GM04503 (cell line): ENCODE measurements at places on chromosomes 13 and 19.

DNA sequence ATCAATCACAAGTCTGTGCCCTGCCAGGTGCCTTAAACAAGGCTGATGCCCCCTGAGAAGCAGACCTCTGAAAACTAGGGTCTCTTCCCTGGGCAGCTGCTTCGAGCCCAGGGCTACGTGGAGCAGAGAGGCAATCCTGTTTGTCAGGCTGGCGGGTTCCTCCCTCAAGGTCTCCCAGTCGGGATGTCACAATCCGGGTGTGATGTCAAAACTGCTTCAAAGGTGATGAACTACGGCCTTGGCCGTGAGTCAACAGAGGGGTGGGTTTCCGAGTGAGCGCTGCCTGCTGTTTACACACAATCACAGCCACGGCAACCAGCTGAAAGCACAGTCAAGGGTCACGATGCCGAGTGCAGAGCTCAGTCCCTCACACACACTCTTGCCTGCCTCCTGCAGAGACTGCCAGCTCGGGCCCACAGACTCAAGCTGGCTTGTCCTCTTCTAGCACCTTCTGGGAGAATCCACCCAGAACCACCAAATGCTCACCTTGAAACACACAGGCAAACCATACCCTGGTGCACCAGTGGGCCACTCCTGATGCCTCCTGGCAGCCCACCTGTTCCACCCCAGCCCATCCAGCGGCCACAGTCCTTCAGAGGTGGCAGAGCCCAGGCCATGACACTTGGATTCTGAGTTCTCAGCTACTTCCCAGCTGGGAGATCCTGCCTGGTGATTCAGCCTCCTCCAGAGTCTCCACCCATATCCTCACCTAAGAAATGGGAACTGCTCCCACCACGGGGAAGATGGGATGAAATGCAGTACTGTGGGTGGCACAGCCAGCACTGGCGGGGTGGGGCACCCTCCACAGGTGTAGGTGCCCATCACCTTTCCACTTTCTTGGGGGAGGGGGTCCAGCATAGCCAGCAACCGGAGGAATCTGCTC lies 6.8 kb downstream of the ELL start:
- no peak for DNase-seq

DNA sequence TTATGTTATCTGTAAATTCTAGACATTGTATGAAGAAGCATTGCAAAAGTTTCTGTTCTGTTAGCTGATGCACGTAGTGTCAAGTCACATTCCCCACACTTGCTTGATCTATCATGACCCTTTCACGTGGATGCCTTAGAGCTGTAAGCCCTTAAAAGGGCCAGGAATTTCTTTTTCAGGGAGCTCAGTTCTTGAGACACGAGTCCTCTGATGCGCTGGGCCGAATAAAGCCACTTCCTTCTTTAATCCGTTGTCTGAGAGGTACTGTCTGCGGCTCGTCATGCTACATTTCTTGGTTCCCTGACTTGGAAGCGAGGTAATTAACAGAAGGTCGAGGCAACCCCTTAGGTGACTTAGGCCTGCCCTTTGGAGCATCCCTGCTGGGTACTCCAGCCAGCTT lies 5.8 kb downstream of the ZNF816 start:
- no peak for DNase-seq

GRCh38 chr13:39281539-39282150 lies 243.4 kb downstream of the NHLRC3 start:
- DNase-seq: no peak

DNA sequence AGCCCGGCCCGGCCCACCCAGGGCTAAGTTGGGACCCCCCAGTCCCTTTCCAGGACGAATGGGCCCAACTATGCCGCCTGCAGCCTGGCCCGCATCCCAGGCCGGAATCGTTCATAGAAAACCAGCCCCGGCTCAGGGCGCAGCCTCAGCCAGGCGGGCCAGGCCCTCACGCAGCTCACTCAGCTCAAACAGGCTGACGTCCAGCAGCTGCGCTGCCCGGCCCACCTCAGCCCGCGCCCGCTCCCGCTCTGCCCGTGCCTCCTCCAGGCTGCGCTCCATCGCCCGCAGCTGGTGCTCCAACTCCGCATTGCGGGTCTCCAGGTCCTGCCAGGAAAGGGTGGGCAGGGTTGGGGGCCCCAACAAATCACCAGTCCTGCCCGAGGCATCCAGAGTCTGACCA lies 9.8 kb downstream of the DDX49 start:
- no peak for DNase-seq

DNA sequence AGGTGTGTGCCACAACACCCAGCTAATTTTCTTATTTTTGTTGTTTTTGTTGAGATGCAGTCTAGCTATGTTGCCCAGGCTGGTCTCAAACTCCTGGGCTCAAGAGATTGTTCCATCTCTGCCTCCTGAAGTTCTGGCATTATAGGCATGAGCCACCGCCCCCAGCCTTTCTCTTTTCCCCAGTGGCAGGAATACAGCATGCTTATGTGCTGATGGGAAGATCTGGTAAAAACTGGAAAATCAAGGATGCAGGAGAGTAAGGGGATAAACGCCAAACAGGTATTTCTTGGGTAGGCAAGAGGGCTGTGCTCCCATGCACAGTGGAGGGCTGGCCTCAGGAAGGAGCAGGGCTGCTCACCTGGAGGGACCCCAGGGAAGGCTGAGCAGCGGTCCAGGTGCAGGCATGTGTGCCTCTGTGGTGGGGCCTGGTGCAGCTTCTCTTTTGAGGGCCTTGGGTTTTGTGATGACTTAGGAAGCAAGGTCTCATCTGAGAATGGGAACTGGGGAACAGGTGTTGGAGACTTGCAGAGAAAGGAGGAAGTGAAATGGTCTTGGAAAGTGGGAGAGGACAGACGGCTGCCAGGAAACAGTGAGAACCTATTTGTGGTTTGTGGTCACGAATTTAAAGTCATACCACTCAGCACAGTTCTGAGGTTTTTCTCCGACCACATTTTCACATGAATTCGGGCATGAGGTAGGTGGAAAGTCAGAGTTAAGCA lies 106.5 kb downstream of the TEX26 start:
- no peak for DNase-seq

DNA sequence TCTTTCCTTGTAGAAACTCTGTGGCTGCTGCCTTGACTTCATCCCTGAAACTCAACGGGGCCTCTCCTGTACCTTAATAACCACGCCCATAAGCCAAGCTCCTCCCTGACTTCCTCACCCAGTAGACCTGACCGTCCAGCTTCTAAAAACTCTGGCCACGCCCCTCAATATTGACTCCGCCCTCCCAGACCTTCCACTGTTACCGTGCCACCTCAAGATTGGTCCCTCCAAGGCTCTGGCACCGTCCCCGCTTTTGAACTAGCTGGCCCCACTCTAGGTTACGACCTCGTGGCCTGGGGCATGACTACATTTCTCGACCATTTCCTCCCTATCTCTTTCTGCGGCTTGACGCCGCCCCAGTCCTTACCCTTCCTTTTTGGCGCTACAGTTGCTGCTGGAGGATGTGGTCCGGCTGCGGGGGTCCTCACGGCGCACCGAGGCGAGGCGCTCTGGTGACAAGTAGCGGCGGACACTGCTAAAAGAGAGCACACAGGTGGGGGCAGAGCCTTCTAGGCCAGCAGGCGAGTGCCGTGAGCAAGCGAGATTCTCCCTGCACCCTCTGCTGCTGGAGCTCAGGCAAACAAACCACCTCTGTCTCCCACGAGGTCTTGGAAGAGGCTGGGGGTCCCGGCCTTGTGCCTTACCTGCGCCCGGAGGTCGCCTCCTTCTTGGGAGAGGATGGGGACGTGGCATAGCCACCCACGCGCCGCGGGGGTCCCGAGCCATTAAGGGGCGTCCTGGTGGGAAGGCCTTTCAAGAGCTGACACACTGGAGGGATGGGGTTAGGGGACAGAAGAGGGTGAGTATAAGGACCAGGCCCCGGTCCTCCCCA lies 2.3 kb upstream of the EML2 start:
- no peak for DNase-seq
